Amygdala (tissue), 56 donors: ENCODE measurements at places on chromosomes 2 and 18.

DNA sequence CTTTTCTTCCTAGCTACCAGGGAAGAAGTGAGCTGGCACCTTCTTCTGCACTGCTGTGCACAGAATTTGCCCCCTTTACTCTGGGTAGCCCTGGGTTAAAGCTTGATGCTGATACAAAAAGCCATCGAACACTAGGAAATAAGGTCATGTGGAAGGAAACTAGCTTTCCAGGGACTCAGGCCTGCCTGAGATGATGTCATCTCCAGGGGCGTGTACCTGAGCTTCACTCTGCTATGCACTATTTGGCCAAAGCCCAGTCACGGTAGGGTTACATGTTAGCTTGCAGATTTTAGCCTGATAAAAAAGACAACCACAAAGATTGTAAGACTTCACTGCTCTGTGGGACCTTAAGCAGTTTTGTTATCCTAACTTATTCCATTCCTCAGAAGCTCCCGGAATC lies 20.4 kb downstream of the EDAR start:
- DNase-seq = no peak

DNA sequence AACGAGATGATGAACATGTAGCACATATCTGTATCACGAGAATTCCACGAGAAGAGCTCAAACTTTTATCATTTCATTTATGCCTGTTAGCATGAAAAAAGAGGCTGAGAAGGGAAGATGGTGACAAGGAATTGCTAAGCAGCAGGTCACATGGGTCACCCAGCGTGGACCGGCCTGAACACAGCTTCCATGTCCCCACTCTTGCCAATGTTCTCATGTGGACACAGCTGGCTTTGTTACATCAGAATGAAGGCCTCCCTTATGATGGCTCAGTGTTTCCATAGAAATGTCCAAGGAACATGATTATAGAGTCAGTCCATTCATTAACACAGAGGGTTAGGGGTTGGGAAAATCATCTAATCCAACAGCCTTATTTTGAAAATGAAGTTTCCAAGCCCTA lies 215.4 kb downstream of the CMPK2 start:
- DNase-seq = peak; percentile 48

- DNase-seq = no peak
Measured at GRCh38 chr2:241852981-241853631, 5.6 kb downstream of the PDCD1 start.

GRCh38 chr2:239765911-239766310 lies 259.2 kb downstream of the NDUFA10 start:
- DNase-seq = no peak
